Activated naive CD8-positive, alpha-beta T cell treated with anti-CD3 and anti-CD28 coated beads, Interleukin-2, amount 50 U/mL, for 24 hours (primary cell): ENCODE measurements at places on chromosomes 2 and 18.

DNA sequence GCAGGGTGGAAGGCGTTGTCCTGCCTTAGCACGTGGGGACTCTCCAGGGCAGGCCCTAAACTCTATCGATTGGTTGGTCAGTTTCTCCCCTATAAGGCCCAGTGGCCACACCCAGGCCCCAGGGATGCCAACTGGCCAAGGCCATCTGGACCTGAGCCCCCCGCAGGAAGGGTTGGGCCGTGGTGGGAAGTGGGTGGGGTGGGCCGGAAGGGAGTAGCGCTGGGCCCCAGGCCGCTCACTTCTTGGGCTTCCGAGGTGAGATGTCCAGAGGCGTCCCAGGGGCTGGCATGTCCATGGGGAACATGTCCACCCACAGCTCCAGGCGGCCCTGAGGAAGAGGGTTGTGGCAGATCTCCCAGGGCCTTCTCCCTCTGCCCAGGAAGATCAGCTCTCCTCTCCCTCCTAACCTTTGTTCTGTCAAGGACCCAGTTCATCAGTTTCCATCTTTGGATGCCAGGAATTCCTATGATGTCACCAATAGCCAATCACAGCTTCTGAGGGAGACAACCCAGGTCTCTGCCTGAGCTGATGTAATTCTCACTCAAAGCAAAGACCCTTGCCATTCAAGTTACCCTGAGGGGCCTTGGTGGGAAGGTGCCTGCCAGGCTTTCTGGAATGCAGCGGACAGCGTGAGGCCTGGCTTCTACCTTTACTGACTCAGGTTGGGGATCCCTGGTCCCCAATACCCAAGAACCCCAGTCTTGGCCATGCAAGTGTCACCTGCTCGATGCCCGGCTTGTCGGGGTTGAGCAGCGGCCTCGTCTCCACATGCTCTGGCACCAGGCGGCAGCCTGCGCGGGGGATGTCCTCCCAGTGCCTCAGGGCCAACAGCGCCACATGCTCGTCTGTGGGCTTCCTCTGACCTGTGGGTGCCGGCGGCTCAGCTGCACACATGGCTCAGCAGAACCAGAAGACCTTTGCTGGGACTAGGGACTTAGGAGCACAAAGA is 14.4 kb downstream of the OTOF start:
- H3K27ac ChIP-seq = no peak overlapping the region
- no peak overlapping the region for H3K4me3 ChIP-seq
- DNase-seq = no peak
- no peaks in the 10 kb centered on the region for H3K4me1 ChIP-seq
- H3K27me3 ChIP-seq = no peaks in the 10 kb centered on the region

DNA sequence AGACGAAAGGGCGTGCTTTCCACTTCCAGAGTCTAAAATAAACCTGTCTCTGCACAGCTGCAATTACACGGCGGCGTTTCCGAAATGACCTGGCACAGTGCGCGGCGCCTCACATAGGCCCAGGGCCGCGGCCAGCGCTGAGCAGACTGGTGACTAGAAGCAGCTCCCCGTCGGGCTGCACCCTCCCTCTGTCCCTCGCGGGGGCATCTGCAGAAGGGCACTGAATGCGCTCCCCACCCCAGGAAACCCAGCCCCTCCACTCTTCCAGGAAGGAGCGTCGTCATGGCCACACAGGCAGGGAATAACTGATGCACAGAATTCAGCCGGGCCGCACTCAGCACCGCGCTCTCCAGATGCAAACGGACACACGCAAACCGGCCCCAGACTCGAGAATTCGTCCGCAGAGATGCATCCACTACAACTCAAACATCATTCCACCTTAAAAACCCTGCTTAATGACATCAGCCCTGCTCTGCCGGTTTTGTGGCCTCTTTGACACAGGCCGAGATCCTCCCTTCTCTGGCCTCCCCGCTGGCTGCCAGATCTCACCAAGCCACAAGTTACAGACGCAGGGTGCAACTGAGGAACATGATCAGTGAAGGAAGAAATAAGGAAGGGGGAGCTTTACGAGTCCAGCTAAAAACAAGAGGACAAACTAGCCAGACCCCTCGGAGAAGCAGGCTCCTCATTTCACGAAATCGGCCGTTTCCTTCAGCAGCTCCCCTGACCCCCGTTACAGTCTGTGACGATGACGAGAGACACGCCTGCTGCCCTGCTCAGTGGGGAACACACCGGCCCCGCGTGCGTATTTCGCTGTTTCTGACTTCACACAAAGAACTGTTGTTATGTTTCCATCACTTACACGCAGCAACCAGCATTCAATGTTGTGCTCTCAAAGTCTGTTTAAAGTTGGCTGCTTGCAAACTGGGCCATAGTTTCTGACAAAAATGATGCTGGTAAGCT is 40.2 kb downstream of the MBP start:
- H3K36me3 ChIP-seq = peaks cover 18% of the 10 kb centered on the region
- peaks cover 50% of the 10 kb centered on the region for H3K4me1 ChIP-seq
- no peak overlapping the region for H3K4me3 ChIP-seq

GRCh38 chr2:137910641-137911040 is 53.6 kb upstream of the HNMT start:
- no peak for DNase-seq
- no peak overlapping the region for H3K27ac ChIP-seq
- H3K4me1 ChIP-seq = no peaks in the 10 kb centered on the region
- no peak overlapping the region for H3K4me3 ChIP-seq

DNA sequence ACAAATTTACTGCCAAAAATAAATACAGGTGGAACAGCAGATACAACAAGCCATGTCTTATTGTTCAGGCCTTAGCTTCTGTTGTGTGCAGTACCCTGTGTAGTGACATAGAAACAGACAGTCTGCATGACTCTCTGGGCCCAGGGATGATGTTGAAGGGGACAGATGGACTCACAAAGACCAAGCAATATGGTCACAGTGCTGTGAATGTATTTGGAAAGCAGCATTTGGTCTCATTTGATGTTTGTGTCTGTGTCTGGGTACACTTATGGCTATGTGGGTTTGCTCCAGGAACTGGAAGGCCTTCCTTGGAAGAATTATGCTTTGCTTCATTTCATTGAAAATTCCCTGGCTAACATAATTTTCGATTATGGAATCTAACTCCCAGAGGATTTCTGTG is 158.5 kb downstream of the CDC42EP3 start:
- H3K4me1 ChIP-seq = no peaks in the 10 kb centered on the region
- no peaks in the 10 kb centered on the region for H3K36me3 ChIP-seq
- DNase-seq = no peak
- no peaks in the 10 kb centered on the region for H3K27me3 ChIP-seq

DNA sequence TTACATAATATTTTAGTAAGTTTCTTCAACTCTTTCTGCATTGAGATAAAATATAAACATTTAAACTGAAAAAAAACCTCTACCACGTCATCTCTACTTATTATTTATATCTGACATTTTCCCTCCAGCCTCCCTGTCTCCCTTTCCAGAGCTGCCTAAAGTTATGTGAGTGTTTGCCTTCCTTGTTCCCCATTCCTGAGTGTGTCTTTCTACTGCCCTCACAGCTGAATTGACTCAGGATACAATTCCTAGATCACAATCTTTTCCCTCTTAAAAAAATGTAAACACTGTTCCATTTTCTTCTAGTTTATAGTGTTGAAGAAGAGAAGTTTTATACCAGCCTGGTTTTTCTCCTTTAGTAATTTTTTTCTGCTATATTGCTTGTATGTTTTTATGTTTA is 5.3 kb downstream of the TRPM8 start:
- H3K36me3 ChIP-seq = no peaks in the 10 kb centered on the region
- peaks cover 26% of the 10 kb centered on the region for H3K27me3 ChIP-seq
- H3K4me3 ChIP-seq = no peak overlapping the region
- H3K27ac ChIP-seq = no peak overlapping the region
- no peak for DNase-seq

- H3K4me3 ChIP-seq = no peak overlapping the region
- H3K27ac ChIP-seq = no peak overlapping the region
- DNase-seq = no peak
Observed at GRCh38 chr2:54815148-54815539, 91.7 kb downstream of the EML6 start.

- no peak overlapping the region for H3K27ac ChIP-seq
- no peaks in the 10 kb centered on the region for H3K27me3 ChIP-seq
- H3K4me1 ChIP-seq = no peaks in the 10 kb centered on the region
- H3K4me3 ChIP-seq = no peak overlapping the region
Observed at GRCh38 chr18:67710639-67711038, 194.1 kb upstream of the DSEL start.

DNA sequence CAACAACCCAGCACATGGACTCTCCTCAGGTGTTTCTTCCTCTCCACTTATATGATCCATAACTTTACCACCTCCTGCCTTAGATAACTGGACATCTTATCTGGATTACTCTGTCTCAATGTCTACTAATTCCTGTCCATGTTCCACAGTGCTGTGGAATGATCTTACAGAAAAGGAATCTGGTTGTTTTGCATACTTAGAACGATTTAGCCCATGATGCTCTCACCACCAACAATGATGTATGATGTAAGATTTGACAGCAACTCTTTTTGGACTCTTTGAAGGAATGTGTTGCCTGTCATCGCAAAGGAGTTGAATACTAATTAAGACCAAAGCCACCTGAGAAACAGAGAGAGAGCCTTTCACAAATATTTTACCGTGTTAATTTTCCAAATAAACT is 37.7 kb upstream of the SYT4 start:
- H3K27ac ChIP-seq = no peak overlapping the region
- H3K36me3 ChIP-seq = no peaks in the 10 kb centered on the region
- no peak for DNase-seq
- H3K4me3 ChIP-seq = no peak overlapping the region

- H3K36me3 ChIP-seq = no peaks in the 10 kb centered on the region
- DNase-seq = no peak
- no peaks in the 10 kb centered on the region for H3K27me3 ChIP-seq
- peaks cover 6% of the 10 kb centered on the region for H3K4me1 ChIP-seq
Observed at GRCh38 chr2:70679259-70679658, 88.7 kb downstream of the ADD2 start.

DNA sequence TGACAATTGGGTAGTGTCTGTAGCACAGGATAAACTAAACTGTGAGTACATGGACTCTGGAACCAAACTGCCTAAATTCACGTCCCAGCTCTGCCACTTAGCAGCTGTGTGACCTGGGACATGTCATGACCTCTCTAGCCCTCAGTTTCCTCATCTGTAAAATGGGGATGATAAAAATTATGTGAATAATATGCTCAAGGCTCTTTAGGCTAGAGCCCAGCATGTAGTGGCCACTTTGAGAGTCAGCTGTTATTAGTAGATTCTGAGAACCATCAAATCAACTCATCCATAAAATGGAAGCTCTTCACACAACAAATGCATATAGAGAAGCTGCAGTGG is 87.7 kb downstream of the INPP5D start:
- H3K27me3 ChIP-seq = no peaks in the 10 kb centered on the region
- H3K27ac ChIP-seq = no peak overlapping the region
- no peak overlapping the region for H3K4me3 ChIP-seq
- DNase-seq = no peak
- peaks cover 67% of the 10 kb centered on the region for H3K36me3 ChIP-seq

DNA sequence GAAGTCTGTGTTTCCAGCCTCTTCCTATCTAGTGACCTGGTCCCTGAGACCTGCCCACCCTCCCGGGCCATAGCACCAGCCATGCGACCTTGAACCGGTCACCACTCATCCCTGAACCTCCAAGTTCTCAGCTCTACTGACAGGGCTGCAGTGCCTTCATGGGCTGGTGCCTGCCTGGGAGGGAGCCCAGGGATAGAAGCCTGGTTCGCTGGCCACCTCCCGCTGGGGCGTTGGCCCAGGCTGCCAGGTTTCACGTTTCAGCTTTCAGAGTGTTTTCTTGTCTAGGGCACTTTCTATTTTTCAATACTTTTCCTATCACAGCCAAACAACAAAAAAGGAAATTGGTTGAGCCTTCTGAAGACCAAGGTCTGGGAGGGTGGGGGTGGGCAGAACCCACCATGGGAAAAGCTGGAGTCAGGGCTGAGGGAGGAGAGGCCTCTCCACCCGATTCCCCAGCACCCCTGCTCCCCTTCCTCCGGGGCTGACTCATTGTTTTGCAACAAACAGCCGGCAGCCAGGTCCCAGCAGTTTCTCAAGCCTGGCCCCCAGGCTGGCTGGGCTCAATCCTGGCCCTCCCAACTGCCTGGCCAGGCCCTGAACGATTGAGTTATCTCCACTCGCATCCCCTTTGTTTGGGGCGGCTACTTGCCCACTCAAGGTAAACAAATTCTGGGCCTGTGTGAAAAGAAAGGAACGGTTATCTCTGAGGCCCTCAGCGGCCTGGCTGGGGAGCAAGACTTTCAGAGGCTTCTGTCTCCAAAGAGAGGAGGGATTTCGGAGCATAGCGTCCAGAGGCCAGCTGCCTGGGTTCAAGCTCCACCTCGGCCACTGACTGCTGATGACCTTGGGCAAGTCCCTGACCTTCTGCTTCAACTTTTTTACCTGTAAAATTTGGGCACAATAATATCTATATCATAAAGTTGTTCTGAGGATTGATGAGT is 47.5 kb downstream of the ZFP36L2 start:
- no peaks in the 10 kb centered on the region for H3K36me3 ChIP-seq
- peaks cover 67% of the 10 kb centered on the region for H3K4me1 ChIP-seq
- DNase-seq = no peak

DNA sequence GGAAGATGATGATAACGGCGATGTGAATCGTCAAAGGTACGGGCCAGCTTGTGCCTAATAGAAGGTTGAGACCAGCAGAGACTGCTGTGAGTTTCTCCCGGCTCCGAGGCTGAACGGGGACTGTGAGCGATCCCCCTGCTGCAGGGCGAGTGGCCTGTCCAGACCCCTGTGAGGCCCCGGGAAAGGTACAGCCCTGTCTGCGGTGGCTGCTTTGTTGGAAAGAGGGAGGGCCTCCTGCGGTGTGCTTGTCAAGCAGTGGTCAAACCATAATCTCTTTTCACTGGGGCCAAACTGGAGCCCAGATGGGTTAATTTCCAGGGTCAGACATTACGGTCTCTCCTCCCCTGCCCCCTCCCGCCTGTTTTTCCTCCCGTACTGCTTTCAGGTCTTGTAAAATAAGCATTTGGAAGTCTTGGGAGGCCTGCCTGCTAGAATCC is 3.0 kb downstream of the FZD7 start:
- peaks cover 50% of the 10 kb centered on the region for H3K27me3 ChIP-seq
- H3K27ac ChIP-seq = no peak overlapping the region
- H3K36me3 ChIP-seq = no peaks in the 10 kb centered on the region
- H3K4me1 ChIP-seq = peaks cover 11% of the 10 kb centered on the region
- DNase-seq = no peak

GRCh38 chr2:226798422-226799210 is 1.0 kb downstream of the IRS1 start:
- peak overlapping the region; percentile 35 for H3K27ac ChIP-seq
- H3K36me3 ChIP-seq = no peaks in the 10 kb centered on the region
- H3K4me3 ChIP-seq = peak overlapping the region; percentile 85
- DNase-seq = peak; percentile 48
- H3K4me1 ChIP-seq = peaks cover 40% of the 10 kb centered on the region
- peaks cover 3% of the 10 kb centered on the region for H3K27me3 ChIP-seq

GRCh38 chr2:71156573-71156972 is 26.1 kb downstream of the MPHOSPH10 start:
- H3K36me3 ChIP-seq = no peaks in the 10 kb centered on the region
- H3K27me3 ChIP-seq = peaks cover 6% of the 10 kb centered on the region
- no peak overlapping the region for H3K27ac ChIP-seq
- DNase-seq = no peak
- H3K4me3 ChIP-seq = no peak overlapping the region
